Activated CD4-positive, alpha-beta T cell treated with anti-CD3 and anti-CD28 coated beads for 36 hours (primary cell): ENCODE measurements at places on chromosomes 2 and 18.

GRCh38 chr2:125857971-125858794 is 797.8 kb upstream of the GYPC start:
- no peak overlapping the region for H3K27ac ChIP-seq
- no peak overlapping the region for H3K4me3 ChIP-seq
- no peaks in the 10 kb centered on the region for H3K36me3 ChIP-seq
- DNase-seq = no peak
- H3K27me3 ChIP-seq = no peaks in the 10 kb centered on the region

- H3K4me1 ChIP-seq = no peaks in the 10 kb centered on the region
- H3K27me3 ChIP-seq = no peaks in the 10 kb centered on the region
- H3K36me3 ChIP-seq = no peaks in the 10 kb centered on the region
- H3K4me3 ChIP-seq = no peak overlapping the region
These were observed 219.9 kb downstream of the TMX3 start for GRCh38 chr18:68494802-68495581.

GRCh38 chr18:61606759-61607158 is 273.5 kb downstream of the CDH20 start:
- H3K27me3 ChIP-seq = peaks cover 40% of the 10 kb centered on the region
- no peak overlapping the region for H3K27ac ChIP-seq
- H3K36me3 ChIP-seq = no peaks in the 10 kb centered on the region
- no peak for DNase-seq
- H3K4me3 ChIP-seq = no peak overlapping the region

DNA sequence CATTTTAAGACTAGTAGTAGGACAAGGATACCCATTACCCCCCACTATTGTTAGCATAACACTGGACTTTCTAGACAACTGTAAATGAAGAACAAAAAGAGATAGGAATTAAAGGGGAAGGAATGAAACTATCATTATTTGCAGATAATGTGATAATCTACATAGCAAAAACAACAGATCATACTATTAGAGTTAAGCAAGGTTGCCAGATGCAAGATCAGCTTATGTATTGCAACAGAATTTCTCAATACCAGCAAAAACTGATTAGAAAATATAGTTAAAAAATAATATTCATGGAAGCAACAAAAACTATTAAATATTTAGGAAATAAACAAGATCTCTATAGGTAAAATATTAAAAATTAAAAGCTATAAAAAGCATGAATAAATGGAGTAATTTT is 194.4 kb upstream of the SPRED2 start:
- no peak overlapping the region for H3K27ac ChIP-seq
- peaks cover 3% of the 10 kb centered on the region for H3K4me1 ChIP-seq
- no peaks in the 10 kb centered on the region for H3K36me3 ChIP-seq
- H3K4me3 ChIP-seq = no peak overlapping the region

DNA sequence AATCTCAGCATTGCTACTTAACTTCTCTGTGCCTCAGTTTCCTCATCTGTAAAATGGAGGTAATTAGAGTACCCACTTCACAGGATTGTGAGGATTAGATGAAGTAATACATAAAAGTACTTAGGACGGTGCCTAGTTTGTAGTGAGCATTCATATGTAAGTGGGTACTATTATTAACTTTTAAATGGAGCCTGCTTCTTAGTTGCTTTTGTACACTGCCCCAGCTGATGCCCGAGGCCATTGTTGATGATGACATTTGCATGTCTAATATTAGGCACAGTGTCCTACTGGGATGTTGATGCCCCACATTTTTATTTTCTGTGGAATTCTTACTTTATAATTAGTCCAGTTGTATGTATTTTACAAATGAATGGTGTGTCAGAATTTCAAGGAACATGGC is 79.7 kb upstream of the STON1 start:
- H3K27me3 ChIP-seq = no peaks in the 10 kb centered on the region
- H3K27ac ChIP-seq = peak overlapping the region; percentile 31

- DNase-seq = no peak
- H3K27ac ChIP-seq = no peak overlapping the region
- peaks cover 31% of the 10 kb centered on the region for H3K27me3 ChIP-seq
- no peaks in the 10 kb centered on the region for H3K4me1 ChIP-seq
These were observed 50.4 kb upstream of the CTIF start for GRCh38 chr18:48488388-48488850.

DNA sequence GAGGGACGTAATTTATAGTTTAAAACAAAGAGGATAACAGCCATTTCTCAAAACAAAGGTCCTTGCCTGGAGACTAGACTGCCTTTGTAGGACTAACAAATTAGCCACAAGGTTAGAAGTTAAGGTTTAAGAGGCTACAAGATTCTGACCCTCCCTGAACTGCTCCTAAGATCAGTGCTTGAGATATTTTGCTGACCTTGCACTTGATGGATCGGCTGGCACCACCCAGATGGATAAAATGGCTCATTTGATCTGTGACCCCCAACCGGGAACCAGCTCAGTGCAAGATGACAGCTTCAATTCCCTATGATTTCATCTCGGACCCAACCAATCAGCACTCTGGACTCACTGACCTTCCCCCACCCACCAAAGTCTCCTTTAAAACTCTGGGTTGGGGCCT is 3.7 kb upstream of the STARD7 start:
- peaks cover 9% of the 10 kb centered on the region for H3K4me1 ChIP-seq
- no peak overlapping the region for H3K4me3 ChIP-seq
- H3K27me3 ChIP-seq = no peaks in the 10 kb centered on the region

- no peaks in the 10 kb centered on the region for H3K36me3 ChIP-seq
- no peak overlapping the region for H3K4me3 ChIP-seq
- no peaks in the 10 kb centered on the region for H3K4me1 ChIP-seq
- H3K27ac ChIP-seq = no peak overlapping the region
These were observed 215.2 kb upstream of the THSD7B start for GRCh38 chr2:136550181-136550580.

DNA sequence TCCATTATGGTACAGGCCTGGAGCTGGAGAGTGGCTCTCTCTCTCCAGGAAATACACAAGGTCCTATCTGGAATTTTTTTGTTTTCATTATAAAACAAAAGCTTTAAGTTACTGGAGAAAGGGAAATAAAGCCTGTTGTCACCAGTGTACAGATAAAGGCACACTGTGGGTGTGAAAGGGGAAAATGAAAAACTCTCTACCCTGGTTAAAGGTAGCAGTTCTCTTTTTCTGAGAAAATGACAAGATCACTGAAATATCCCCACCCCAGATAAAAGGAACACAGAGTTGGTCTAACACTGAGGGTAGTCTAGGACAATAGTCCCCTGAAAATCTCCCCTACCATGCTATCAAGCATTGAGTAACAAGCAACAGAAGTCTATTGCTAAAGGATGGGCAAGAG is 438.7 kb downstream of the MBD2 start:
- no peaks in the 10 kb centered on the region for H3K27me3 ChIP-seq
- H3K4me3 ChIP-seq = no peak overlapping the region
- no peak overlapping the region for H3K27ac ChIP-seq
- DNase-seq = no peak
- no peaks in the 10 kb centered on the region for H3K4me1 ChIP-seq
- H3K36me3 ChIP-seq = no peaks in the 10 kb centered on the region

GRCh38 chr2:68366083-68366560 is 1.0 kb downstream of the PLEK start:
- no peaks in the 10 kb centered on the region for H3K36me3 ChIP-seq
- H3K27me3 ChIP-seq = peaks cover 19% of the 10 kb centered on the region
- H3K4me3 ChIP-seq = no peak overlapping the region

- peaks cover 7% of the 10 kb centered on the region for H3K27me3 ChIP-seq
- peaks cover 3% of the 10 kb centered on the region for H3K36me3 ChIP-seq
- peaks cover 5% of the 10 kb centered on the region for H3K4me1 ChIP-seq
- no peak for DNase-seq
These were observed 5.3 kb downstream of the PLEKHH2 start for GRCh38 chr2:43642363-43642762.

GRCh38 chr2:239954166-239955086 is 70.7 kb downstream of the NDUFA10 start:
- no peak for DNase-seq
- H3K36me3 ChIP-seq = peaks cover 9% of the 10 kb centered on the region
- H3K4me1 ChIP-seq = no peaks in the 10 kb centered on the region
- no peak overlapping the region for H3K27ac ChIP-seq

DNA sequence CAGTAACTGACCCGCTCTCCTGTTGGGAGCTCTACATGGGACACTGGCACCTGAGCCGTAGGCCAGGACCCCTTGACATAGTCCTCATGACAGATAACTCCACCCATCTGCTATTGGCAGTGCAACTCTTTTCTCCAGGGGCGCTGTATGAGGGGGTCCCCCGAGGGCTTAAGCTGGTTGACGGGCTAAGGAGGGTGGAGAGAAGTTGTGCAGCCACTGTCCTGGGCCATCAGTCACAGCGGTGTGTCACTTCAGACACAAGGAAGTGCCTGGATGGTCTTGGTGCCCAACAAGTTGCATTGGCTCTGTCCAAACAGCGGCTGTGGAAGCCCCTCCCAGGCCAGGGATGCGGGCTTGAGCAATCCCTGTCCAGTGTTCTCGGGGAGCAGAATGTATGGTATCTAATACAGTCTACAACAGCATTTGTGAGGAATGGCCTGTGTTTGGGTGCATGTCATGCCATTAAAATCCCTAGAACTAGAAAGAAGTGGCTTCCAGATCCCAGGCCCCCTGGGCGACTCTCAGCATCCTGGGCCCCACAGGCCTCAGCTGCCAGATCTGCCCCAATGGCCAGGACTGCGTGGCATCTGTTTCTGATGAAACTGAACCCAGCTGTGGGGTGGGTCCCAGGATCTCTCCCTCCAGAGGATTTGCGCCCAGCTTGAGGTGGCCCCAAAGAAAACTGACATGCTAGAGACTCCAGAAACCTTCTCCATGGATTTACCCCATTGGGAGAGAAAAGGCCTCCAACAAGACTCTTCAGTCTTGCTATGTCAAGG is 23.3 kb downstream of the TTC32 start:
- no peak for DNase-seq
- H3K27ac ChIP-seq = no peak overlapping the region
- H3K4me1 ChIP-seq = peaks cover 2% of the 10 kb centered on the region
- H3K36me3 ChIP-seq = peaks cover 9% of the 10 kb centered on the region
- H3K27me3 ChIP-seq = no peaks in the 10 kb centered on the region

DNA sequence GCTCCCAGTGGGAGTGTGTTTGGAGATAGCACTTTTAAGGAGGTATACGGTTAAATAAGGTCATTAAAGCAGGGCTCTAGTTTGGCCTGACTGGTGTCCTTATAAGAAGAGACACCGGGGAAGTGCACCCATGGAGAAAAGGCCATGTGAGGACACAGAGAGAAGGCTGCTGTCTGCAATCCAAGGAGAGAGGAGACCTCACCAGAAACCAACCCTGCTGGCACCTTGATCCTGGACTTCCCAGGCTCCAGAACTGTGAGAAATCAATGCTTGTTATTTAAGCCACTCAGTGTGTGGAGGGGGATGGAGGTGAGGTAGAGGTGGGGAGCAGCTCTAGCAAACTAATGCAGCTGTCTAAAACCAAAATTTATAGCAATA is 62.0 kb downstream of the RPL31 start:
- H3K4me3 ChIP-seq = no peak overlapping the region
- H3K27me3 ChIP-seq = no peaks in the 10 kb centered on the region
- no peaks in the 10 kb centered on the region for H3K36me3 ChIP-seq
- no peak for DNase-seq
- no peak overlapping the region for H3K27ac ChIP-seq

DNA sequence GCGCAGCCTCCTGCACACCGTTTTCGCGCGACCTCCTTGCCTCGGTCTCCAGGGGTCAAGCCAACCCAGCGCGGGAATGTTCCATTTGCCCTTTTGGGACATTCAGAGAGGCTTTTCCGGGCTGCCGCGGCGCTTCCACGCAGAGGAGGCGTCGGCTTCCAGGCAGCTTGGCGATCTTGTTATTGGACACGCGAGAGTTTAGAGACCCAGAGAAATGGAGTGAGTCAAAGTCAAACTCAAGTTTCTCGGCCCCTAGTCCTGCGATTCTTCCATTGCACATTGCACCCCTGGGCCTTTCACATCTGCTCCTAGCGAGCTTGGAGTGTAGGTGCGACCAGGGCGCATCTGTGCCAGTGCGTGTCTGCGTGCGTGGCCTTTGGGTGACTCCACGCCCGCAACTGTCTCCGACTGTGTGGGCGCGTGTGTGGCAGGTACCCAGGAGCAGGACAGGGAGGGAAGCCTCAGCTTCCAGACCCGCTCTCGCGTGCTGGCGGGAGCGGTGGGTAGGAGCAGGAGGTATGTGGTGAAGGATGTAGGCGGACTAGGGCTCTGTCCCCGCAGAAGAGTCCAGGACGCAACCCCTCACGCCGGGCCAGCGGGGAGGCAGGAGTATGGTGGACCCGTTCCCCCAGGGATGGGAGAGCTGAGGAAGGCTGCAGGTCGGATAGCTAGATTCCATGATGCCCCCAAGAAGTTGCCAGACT is 13.5 kb downstream of the SIX3 start:
- H3K27me3 ChIP-seq = peaks cover 59% of the 10 kb centered on the region
- peaks cover 17% of the 10 kb centered on the region for H3K4me1 ChIP-seq
- H3K27ac ChIP-seq = no peak overlapping the region
- peak overlapping the region; percentile 54 for H3K4me3 ChIP-seq

- H3K4me3 ChIP-seq = no peak overlapping the region
- DNase-seq = no peak
- H3K4me1 ChIP-seq = no peaks in the 10 kb centered on the region
These were observed 399.9 kb upstream of the FANCL start for GRCh38 chr2:58641001-58641400.

GRCh38 chr2:30230497-30231211 is 680 bp upstream of the LBH start:
- H3K4me1 ChIP-seq = peaks cover 65% of the 10 kb centered on the region
- peak overlapping the region; percentile 76 for H3K4me3 ChIP-seq
- peak; percentile 39 for DNase-seq
- H3K36me3 ChIP-seq = peaks cover 23% of the 10 kb centered on the region
- H3K27ac ChIP-seq = peak overlapping the region; percentile 80

DNA sequence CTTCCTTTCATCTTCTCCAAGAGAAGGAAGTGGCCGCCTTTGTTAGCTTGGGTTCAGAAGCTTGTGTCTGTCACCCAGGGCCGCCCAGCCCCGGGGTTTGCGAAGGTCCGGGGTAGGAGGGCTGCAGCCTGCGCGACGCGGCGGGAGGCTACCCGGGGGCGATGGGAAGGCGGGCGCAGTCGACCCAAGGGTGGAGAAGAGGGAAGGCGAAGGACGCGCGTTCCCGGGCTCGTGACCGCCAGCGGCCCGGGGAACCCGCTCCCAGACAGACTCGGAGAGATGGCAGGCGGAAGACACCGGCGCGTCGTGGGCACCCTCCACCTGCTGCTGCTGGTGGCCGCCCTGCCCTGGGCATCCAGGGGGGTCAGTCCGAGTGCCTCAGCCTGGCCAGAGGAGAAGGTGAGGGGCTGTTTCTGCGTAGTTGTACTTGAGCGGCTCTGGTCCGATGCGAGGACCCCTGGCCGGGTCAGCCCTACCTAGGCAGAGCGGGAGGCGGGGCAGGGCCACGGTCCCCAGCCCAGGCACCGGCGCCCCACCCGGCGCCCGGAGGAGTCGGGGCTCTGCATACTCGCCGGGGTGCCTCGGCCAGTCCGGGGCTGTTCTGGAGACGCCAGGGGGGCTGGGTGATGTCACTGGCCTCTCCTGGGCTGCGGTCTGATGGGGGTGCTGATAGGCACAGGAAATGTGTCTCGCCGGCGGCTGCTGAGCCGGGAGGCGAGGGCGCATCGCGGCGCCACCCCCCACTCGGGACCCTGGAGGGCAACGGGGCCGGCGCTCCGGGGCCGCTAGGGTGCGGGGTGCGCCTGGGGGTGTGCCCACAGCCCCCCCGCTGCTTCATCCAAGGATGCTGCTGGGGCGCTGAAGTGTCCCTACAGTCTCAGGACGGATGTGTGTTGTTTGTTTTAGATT is at the start of gene QPCT:
TSS of gene QPCT (plus strand) at position 178 of the 909 bp plus-strand sequence. CDS start at position 280, 102 bp downstream.
- H3K36me3 ChIP-seq = no peaks in the 10 kb centered on the region
- no peak within 1 kb of the TSS for H3K27ac ChIP-seq
- H3K4me3 ChIP-seq = peak within 1 kb of the TSS; percentile 66
- peaks cover 45% of the 10 kb centered on the region for H3K27me3 ChIP-seq
- peaks cover 15% of the 10 kb centered on the region for H3K4me1 ChIP-seq

GRCh38 chr18:60506682-60507081 is 134.1 kb upstream of the MC4R start:
- no peaks in the 10 kb centered on the region for H3K27me3 ChIP-seq
- no peak for DNase-seq
- H3K36me3 ChIP-seq = no peaks in the 10 kb centered on the region
